ENCODE measurements at places on chromosomes 7 and 10. TPM values are rescaled to one million over a fixed set of nuclear protein-coding genes. Genes with fewer than 3 reads are reported as not detected.

The ASAH2 gene
- 20.8 TPM for polyA plus RNA-seq

The EGFR gene
- 0.22 TPM for polyA plus RNA-seq

The ENTPD7 gene
- polyA plus RNA-seq: 4.1 TPM

The FXYD4 gene
- not detected for polyA plus RNA-seq

The C10orf90 gene
- not detected for polyA plus RNA-seq

The NCF1 gene
- 0.70 TPM for polyA plus RNA-seq

The TAS2R41 gene
- not detected for polyA plus RNA-seq

The OPALIN gene
- polyA plus RNA-seq: not detected

The SUN3 gene
- polyA plus RNA-seq: not detected

The ADAM12 gene
- 0.09 TPM for polyA plus RNA-seq

The VAX1 gene
- 0.70 TPM for polyA plus RNA-seq

The ADRB1 gene
- polyA plus RNA-seq: not detected

The SVIL gene
- 8.6 TPM for polyA plus RNA-seq

The MPP7 gene
- 6.1 TPM for polyA plus RNA-seq

The MYL7 gene
- not detected for polyA plus RNA-seq

The PSMC2 gene
- polyA plus RNA-seq: 206 TPM

The TMEM168 gene
- 24.0 TPM for polyA plus RNA-seq

The HPS6 gene
- 9.6 TPM for polyA plus RNA-seq

The ZNF277 gene
- polyA plus RNA-seq: 30.0 TPM

The ATE1 gene
- 23.7 TPM for polyA plus RNA-seq

The PTEN gene
- polyA plus RNA-seq: 47.3 TPM

The CYP3A7 gene
- polyA plus RNA-seq: not detected

The SCIN gene
- not detected for polyA plus RNA-seq

The GPRIN2 gene
- polyA plus RNA-seq: 7.1 TPM

The LRRC4 gene
- 15.8 TPM for polyA plus RNA-seq

The GIMAP1 gene
- polyA plus RNA-seq: not detected

The ARMC3 gene
- polyA plus RNA-seq: not detected

The COMTD1 gene
- polyA plus RNA-seq: 51.4 TPM

The IFIT1B gene
- not detected for polyA plus RNA-seq

The AVL9 gene
- polyA plus RNA-seq: 63.2 TPM

The GRM8 gene
- 1.5 TPM for polyA plus RNA-seq

The TLL2 gene
- 0.11 TPM for polyA plus RNA-seq

The SKIDA1 gene
- 3.7 TPM for polyA plus RNA-seq

The CDK14 gene
- 25.1 TPM for polyA plus RNA-seq

The HMX3 gene
- not detected for polyA plus RNA-seq

The TMEM178B gene
- polyA plus RNA-seq: 40.7 TPM

The CLCN1 gene
- polyA plus RNA-seq: not detected

The GNG11 gene
- polyA plus RNA-seq: 0.16 TPM

The PDGFA gene
- 5.4 TPM for polyA plus RNA-seq

The CTAGE4 gene
- polyA plus RNA-seq: not detected

The EVX1 gene
- polyA plus RNA-seq: not detected

All from neural cell (in vitro differentiated cells).